ENCODE measurements at places on chromosomes 2 and 18. TPM values are rescaled to one million over a fixed set of nuclear protein-coding genes. Genes with fewer than 3 reads are reported as not detected.

Gene ERMN
- total RNA-seq: not detected

Gene LIPG
- total RNA-seq: 96.2 TPM

Gene FSIP2
- total RNA-seq: 0.16 TPM

Gene ZSWIM2
- total RNA-seq: not detected

Gene LCT
- total RNA-seq: 0.07 TPM

Gene CNTNAP5
- not detected for total RNA-seq

Measured in endothelial cell of umbilical vein (primary cell).